ENCODE measurements at places on chromosomes 7 and 10. TPM values are rescaled to one million over a fixed set of nuclear protein-coding genes. Genes with fewer than 3 reads are reported as not detected.

UCMA gene
- total RNA-seq: not detected

PBLD gene
- total RNA-seq: 3.0 TPM

ELFN1 gene
- 0.12 TPM for total RNA-seq

ZNF804B gene
- total RNA-seq: not detected

DNA sequence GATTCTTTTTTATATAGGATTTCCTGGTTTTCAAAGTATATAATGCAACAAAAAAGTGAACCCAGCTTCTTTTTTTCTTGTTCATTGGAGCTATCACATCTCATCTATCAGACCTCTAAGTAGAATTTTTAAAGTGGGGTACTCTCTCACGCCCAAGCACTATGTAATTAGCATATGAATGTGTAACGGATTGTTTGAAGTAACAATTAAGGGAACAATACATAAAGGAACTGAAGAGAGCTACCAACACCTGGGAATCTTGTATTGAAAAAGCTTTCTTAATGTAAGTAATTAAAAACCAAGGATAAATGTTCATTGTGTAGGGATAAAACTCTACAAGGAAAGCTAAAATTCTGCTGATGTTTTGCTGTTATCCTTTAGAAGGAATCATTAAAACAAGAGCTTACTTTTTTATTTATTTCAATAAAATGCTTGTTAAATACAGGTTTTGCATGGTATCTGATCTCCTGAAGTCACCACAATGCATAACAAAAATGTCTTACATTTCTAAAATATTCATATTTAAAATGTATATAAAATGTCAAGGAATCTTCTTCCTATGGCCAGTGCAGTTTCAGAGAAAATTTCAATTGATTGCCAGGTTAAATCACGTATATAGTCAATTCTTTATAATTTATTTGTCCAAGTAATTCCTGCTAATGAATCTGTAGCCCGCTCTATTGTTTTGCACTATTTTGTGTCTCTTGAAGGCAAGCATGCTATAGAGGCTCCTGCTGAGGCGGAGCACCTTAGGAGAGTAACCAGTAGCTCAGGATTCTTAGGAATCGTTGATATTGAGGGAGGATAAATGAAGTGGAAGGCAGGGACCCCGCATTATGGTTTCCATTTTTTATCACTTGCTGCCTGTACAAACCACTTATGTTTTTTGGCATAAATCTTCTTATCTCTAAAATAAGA is 51.6 kb downstream of the PTPRZ1 start:
- no peaks in the 10 kb centered on the region for H3K4me1 ChIP-seq
- H3K36me3 ChIP-seq: no peaks in the 10 kb centered on the region
- H3K4me3 ChIP-seq: no peak overlapping the region
- no peak for DNase-seq

DNA sequence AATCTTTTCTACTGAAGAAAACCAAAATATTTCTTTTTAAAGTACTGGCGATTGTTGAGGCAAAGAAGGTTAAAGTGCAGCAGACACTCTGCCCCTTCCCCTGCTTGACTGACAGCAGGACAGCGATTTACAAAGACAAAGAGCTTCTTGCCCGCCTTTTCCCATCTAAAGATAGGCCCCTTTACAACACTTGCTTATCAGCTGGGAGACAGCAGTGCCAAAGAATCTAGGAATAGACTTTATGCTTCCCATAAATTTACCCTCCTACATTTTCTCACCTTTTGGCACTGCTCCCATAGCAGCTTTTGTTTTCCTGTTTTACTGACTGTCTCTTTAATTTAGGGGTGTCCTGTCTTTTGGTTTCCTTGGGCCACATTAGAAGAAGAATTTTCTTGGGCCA is 824.1 kb downstream of the CCSER2 start:
- no peak overlapping the region for H3K27ac ChIP-seq
- H3K4me1 ChIP-seq: no peaks in the 10 kb centered on the region
- no peak for DNase-seq

- no peak for DNase-seq
- no peak overlapping the region for H3K4me3 ChIP-seq
- no peaks in the 10 kb centered on the region for H3K27me3 ChIP-seq
- H3K4me1 ChIP-seq: peaks cover 4% of the 10 kb centered on the region
Observed at GRCh38 chr7:131338173-131338572, 10.5 kb downstream of the MKLN1 start.

GRCh38 chr7:94901981-94902380 is 5.4 kb upstream of the PPP1R9A start:
- no peak for DNase-seq
- H3K4me3 ChIP-seq: no peak overlapping the region
- no peaks in the 10 kb centered on the region for H3K4me1 ChIP-seq
- no peak overlapping the region for H3K27ac ChIP-seq

Measured in B cell (primary cell).